ENCODE measurements at places on chromosomes 5 and 9.

DNA sequence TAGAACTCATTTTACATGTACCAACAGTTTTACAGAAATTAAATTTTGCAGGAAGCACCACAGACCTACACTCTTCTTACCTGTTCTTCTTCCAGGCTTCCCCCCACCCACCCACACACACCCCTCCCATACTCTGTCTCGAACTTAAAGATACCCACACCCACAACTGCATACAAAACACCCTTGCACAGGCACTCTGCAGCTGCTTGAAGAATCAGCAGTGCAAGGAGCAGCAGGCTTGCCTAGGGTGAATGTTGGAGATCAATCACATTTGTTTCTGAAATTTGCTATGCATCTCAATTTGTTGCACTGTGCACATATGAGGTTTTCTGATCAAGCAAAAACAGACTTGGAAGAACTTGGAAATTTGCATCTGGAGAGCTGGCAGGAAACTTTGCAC is 77.5 kb upstream of the TGFBR1 start:
- no peak for DNase-seq

GRCh38 chr9:26325444-26325829 is 567.2 kb downstream of the CAAP1 start:
- no peak for DNase-seq

DNA sequence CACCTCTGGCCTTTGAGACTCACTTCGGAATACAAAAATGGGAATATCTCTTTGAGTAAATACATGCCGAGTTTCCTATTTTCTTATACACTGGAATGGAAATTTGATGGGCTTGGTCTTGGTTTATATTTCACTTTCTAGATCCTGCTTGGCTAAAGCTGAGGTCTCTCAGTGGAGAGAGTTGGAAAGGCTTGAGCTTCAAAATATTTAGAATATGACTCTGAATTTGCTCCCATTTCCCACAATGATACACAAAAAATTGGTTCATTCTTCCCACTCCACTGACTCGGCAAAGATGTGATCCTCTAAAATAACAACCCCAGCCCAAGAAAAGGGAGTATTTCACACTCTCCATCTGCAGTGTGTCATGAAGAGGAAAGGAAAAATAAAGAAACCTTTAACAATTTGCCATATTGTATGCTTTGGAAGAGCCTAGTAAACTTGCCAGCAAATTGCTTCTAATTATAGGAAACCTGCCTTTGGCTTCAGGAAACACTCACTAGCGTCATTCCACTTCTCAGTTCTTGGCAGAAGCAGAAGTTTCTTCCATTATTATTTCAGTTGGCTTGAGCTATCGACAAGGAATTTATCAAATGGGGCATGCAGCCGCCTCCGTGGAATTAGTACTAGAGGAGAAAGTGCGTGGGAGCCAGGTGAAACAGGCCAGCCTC is 302.9 kb downstream of the NSG2 start:
- DNase-seq = no peak

DNA sequence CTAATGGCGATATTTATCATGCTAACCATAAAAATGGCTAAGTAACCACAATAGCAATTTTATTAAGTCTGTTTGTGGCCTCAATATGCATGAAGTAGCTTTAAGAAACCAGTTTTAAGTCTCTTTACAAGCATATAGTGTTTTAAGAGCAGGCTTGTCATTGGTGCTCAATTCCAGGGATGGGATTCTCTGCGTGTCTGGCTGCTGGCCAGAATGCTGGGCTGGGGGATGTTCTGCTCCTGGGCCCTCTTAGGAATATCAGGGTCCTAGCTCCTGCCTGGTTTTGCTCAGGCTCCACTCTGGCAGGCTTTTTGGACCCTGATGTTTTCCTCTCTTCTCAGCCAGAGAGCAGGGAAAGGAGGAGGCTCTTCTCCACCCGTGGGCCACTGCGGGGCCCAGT is 127.2 kb downstream of the PDE8B start:
- DNase-seq = no peak

DNA sequence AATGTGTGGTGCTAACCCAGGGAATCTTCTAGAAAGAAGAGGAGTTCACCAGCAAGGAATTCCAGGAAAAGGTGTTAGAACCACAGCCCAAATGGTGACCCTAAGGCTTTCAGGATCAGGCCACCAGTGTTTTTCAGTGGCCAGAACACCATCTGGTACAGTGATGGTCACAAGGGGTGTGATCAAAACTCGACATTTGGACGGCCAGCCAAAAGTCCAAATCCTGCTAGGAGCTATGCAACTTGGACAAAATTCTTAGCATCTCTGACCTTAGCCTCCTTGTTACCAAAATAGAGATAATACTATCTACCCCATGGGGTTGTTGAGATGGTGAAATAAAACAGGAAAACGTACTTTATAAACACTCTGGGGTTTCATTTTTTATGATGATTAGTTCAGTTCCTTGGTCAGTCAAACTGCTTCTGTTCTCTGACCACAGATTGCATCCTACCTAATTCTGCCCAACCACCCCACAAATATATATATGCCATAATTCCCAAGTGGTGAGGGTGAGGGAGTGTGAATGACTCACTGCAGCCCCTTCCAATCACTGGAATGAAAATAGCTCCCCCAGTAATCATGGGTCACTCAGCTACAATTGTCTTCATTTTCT is 210.3 kb downstream of the CDK5RAP2 start:
- DNase-seq = no peak

GRCh38 chr5:146618434-146618833 is 102.4 kb upstream of the GPR151 start:
- DNase-seq = no peak

GRCh38 chr5:36607838-36608783 is 1.7 kb downstream of the SLC1A3 start:
- no peak for DNase-seq

- DNase-seq = peak; percentile 92
These were observed 202.3 kb upstream of the OR13F1 start for GRCh38 chr9:104301755-104302154.

DNA sequence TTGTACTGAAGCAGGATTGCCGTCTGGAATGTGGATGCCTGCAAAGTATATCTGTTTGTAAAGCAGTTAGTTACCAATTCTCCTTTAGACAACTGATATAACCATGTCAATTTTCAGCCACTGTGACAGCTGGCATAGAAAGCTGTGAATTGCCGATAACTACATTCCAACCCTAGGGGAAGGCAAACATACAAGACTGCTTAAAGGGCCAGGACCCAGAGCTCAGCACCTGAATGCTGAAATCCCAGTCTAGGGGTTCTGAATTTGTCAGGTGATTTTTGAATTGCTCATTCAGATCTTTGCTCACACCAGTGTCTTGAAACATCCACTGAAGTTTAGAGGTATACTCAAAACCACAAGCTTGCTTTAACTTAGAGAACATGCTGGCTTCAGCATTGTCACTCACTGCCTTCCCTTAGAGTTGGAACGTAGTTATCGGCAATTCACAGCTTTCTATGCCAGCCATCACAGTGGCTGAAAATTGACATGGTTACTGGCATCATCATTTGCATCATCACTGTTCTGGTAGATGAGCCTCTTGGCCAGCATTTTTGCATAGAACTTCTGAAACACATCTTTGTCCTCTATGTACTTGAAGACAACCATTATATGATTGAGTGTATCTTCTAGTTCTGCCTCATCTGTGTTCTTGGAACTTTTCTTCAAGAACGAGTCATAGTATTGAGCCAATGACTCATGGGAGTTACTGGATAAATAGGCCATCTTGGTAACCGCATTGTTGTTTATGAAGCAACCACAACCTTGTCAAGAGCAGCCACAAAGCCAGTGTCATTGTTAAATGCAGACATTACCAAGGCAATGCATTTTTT is 82.1 kb downstream of the CCDC192 start:
- no peak for DNase-seq

DNA sequence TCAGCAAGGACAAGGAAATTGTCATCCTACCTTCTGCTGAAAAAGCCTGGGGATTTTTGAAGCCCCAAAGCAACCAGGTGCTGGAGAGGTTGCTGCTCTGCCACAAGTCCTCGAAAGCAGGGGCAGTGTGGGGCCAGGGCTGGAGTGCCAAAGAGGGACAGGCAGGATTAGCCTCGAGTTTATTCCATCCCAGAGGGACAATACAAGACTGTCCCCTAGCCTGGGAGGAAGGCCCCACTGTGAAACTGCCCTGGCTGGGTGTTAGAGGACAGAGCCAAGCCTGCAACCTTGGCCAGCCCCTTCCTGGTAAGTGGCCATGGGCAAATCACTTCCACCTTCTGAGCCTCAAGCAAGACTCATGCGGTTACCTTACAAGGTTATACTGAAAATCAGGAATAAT is 55.1 kb downstream of the WHRN start:
- no peak for DNase-seq

- no peak for DNase-seq
These were observed 42.0 kb downstream of the FRMPD1 start for GRCh38 chr9:37692622-37693221.

GRCh38 chr9:126236273-126236672 is 90.4 kb upstream of the MVB12B start:
- no peak for DNase-seq

DNA sequence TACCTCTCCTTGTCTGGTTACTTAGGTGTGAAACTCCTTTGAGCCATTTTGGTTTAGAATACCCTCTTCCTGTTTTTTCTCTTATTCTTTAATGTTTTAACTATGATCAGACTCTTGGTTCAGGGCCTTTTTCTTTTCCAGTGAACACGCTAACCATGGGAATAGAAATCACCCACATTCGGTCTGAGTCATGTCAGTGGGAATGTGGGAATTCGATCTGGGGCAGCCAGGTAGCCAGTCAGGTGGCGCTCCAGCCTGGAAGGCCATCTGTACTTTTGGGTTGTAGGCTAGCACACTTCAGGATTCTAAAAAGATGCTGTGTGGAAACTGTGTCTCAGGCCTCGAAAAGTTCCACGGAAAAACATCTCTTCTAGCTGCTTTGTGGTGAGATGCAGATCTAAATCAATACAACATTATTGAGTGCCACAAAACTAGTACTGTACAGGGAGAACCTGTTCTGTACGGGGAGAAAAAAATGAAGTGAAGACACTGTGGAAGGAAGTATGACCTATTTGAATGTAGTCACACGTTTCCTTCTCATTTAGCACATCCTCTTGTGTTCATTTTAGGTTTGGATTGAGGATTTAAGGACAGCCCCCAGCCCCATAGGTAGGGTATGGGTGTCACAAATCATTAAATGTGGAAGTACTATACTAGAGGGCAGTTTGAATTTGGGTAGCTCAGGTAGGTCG is 36.4 kb downstream of the SNX30 start:
- DNase-seq = no peak

DNA sequence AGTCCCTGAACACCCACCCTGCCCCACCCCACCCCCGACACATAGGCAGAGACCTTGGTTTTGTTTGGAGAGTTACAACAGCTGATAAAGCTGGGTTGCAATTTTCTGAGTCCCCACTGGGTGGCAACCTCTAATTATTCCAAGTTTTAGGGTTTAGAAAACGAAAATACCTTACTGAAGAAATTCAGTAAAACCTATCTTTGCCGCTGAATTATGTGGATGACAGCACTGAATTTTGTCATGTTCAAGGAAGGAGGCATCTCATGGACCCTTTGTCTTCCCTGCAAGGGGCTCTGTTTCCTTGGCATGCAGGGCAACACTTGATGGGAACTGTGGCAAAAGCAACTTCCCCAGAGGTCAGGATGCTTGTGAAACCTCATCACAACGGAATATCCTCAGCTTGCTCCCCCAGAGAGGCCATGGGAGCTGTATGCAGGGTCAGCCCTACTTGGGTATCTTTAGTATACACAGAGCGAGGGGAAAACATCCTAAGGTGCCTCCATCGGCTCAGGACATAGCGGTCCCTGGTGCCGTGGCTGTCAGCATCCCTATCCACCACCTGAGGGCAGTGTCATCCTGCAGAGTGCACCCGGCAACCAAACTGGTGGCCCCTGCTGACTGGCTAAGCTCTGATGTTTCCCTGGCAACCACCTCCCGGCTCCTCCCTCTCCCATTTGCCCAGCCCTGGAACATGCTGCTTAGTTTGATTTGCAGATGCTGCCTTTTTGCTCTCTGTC is 123.1 kb downstream of the RXRA start:
- peak; percentile 72 for DNase-seq

DNA sequence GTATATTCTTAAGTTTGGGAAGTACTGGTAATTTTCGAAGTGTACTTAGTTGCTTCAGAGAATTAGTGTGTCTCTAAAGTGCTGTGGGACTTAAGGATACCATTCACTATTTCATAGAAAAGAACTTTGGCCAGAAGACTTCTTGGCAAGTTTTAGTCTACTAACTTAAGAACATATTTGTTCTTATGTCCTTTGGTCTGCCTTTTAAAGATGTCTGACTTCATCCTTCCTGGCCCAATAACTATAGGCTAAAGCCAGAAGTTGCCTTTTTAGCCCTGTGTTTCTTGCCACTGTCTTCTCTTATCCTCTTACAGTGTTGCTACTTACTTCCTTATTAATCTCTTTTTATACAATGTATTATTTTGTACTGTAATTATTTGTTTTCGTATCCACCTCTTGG is 6.3 kb downstream of the RBM27 start:
- DNase-seq = no peak

GRCh38 chr5:132473019-132473531 is 17.5 kb downstream of the IRF1 start:
- DNase-seq = no peak

GRCh38 chr9:36940881-36941280 is 93.2 kb downstream of the PAX5 start:
- no peak for DNase-seq

- no peak for DNase-seq
These were observed 8.1 kb downstream of the ARPC5L start for GRCh38 chr9:124869986-124870560.

- no peak for DNase-seq
These were observed 37.8 kb downstream of the ASTN2 start for GRCh38 chr9:117377046-117377445.

DNA sequence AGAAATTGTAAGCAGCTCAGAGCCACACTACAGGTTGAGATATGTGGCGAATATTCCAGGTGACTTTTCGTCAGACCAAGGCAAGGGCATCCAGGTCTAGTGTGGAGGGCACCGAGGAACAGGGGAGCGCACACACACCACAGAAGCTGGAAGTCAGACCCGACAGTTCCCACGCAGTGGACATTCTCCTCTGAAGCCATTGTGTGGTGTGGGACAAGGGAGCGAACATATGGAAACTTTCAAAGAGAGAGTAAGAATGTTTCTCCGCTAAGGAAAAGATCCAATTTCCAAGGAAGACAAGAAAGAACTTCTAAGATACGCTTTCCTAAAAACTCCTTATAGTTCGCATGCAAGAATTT is 141.4 kb upstream of the OTULINL start:
- no peak for DNase-seq

DNA sequence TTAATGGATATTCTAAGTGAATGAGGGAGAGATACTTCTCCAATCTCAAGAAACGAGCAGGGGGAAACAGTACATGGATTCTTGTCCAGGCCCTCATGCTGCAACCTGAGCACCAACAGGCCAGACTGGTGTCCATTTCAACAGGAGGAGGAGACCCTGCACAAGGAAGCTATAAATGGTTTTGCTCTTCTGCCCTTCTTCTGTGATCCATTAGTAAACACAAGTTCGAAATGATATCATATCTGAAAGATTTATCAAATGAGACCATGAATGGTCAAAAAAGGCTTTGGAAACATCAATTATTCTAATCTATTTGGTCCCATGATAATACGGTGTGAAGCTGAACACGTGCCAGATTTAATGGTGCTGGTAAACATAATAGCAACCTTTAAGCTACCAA is 109.8 kb downstream of the NR6A1 start:
- DNase-seq = peak; percentile 81

GRCh38 chr9:91978740-91979414 is 28.8 kb upstream of the ROR2 start:
- no peak for DNase-seq

- no peak for DNase-seq
These were observed 213.8 kb downstream of the MLLT3 start for GRCh38 chr9:20408513-20408912.
